ENCODE measurements at places on chromosomes 6 and 20. TPM values are rescaled to one million over a fixed set of nuclear protein-coding genes. Genes with fewer than 3 reads are reported as not detected.

DNA sequence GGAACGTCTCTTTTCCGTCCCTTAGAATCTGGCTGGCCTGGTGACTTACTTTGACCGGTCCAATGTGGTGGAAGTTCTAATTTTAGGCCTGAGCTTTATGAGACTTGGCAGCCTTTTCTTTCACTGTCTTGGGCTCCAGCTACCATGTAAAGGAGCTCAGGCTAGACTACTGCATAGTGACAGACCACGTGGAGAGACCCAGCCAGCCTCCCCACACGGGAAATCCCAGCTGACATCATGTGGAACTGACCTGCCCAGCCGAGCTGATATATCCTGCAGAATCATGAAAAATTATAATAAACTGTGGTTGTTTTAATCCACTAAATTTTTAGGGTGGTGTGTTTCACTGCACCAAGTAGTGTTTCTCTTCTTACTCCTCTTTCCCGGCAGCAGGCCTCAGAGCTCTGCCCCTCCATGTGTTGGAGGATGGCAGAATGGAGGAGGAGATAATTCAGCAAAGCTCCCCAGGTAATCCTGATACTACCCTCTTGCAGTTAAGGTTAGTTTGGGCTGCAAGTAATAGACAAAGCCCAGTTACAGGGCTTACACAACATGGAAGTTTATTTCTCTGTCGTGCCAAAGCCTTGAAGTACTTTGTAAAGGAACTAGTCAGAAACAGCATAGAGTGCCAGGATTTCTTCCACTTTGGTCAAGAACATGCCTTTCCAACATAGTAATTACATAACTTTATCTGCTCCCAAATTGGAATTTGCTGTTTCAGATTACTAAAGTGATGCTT is 87.5 kb downstream of the SH3BGRL2 start:
- no peak for DNase-seq
- no peaks in the 10 kb centered on the region for H3K4me1 ChIP-seq
- peaks cover 8% of the 10 kb centered on the region for H3K27me3 ChIP-seq
- H3K27ac ChIP-seq = no peak overlapping the region
- H3K36me3 ChIP-seq = no peaks in the 10 kb centered on the region

GRCh38 chr20:6157345-6157744 is 34.5 kb upstream of the FERMT1 start:
- H3K27ac ChIP-seq = no peak overlapping the region
- H3K4me1 ChIP-seq = no peaks in the 10 kb centered on the region
- DNase-seq = no peak
- H3K27me3 ChIP-seq = no peaks in the 10 kb centered on the region
- no peak overlapping the region for H3K4me3 ChIP-seq

GRCh38 chr6:25844518-25844917 is 12.7 kb upstream of the SLC17A1 start:
- no peaks in the 10 kb centered on the region for H3K4me1 ChIP-seq
- no peaks in the 10 kb centered on the region for H3K36me3 ChIP-seq
- DNase-seq = no peak
- H3K4me3 ChIP-seq = no peak overlapping the region

DNA sequence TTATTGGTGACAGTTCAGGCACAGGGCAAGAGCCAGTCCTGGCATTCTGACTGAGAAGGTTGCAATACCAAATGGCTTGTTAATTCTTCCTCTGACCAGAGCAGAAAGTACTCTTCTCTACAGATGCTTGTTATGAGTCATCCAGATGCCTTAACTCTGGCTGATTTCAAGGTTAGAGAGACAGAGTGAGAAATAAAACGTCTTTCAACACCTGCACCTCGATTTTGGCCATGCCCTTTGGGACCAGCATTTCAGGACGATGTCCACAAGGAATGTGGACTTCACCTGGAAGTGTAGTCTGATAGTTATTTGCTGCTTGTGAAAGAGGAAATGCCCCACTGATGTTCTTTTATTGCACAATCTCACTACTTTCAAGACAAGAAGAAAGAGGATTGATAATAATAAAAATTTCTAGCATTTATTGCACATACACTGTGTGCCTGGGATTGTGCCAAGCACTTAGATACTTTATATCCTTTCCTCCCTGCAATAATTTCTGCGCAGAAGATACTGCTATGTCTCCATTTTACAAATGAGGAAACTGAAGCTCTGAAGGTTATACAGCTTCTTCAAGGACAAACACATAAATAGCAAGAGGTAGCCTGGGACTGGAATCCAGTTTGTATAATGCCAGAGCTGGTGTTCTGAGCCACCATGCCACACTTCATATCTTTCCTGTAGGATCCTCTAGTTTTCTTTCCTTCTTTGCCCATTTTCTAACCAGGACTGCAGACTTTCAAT is 33.5 kb upstream of the MCM3 start:
- H3K27me3 ChIP-seq = no peaks in the 10 kb centered on the region
- DNase-seq = no peak
- no peak overlapping the region for H3K4me3 ChIP-seq
- H3K4me1 ChIP-seq = peaks cover 13% of the 10 kb centered on the region
- no peak overlapping the region for H3K27ac ChIP-seq

- H3K4me3 ChIP-seq = no peak overlapping the region
- peaks cover 11% of the 10 kb centered on the region for H3K27me3 ChIP-seq
These were observed 41.8 kb downstream of the SLC22A23 start for GRCh38 chr6:3415082-3415453.

DNA sequence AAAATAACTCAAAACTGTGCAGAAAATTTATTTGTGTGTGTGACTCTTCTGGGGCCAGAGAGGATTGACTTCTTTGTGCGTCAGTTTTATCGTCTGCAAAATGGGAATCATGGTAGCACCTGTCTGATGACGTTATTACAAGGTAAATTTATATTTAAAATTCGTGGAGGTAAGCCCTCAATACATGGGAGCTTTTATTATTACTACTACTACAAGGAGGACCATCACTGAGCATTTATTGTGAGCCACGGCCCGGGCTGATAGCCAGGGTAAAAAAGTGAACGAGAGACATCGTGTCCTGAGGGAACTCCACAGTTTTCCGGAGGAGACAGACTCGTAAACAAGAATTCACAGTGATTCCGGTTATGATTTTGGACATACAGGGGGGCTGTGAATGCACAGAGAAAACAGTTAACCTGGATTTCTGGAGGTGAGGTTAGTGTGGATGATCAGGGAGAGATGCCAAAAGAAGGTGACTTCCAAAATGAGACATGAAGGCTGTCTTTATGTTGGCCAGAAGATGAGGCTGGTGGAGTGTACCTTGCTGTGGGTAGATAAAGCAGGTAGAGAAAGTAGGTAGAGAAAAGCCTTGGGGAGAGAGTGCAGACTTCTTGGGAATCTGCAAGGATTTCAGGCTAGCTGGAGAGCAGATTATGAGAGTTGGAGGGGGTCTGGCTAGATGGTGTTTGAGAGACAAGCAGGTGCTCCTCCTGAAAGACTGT is 10.6 kb upstream of the SERINC3 start:
- no peaks in the 10 kb centered on the region for H3K36me3 ChIP-seq
- no peaks in the 10 kb centered on the region for H3K27me3 ChIP-seq
- no peak overlapping the region for H3K27ac ChIP-seq

- peaks cover 95% of the 10 kb centered on the region for H3K36me3 ChIP-seq
- H3K27ac ChIP-seq = peak overlapping the region; percentile 32
- H3K4me3 ChIP-seq = peak overlapping the region; percentile 14
- H3K27me3 ChIP-seq = no peaks in the 10 kb centered on the region
These were observed 9.1 kb upstream of the ZNFX1 start for GRCh38 chr20:49286689-49287551.

GRCh38 chr20:32886652-32887051 is 27.9 kb downstream of the EFCAB8 start:
- H3K4me1 ChIP-seq = no peaks in the 10 kb centered on the region
- no peak overlapping the region for H3K27ac ChIP-seq
- H3K36me3 ChIP-seq = no peaks in the 10 kb centered on the region
- H3K4me3 ChIP-seq = no peak overlapping the region
- DNase-seq = no peak

- H3K4me1 ChIP-seq = peaks cover 23% of the 10 kb centered on the region
- peaks cover 31% of the 10 kb centered on the region for H3K27me3 ChIP-seq
- H3K4me3 ChIP-seq = no peak overlapping the region
- peaks cover 1% of the 10 kb centered on the region for H3K36me3 ChIP-seq
These were observed 3.3 kb upstream of the ULBP3 start for GRCh38 chr6:150072201-150072600.

DNA sequence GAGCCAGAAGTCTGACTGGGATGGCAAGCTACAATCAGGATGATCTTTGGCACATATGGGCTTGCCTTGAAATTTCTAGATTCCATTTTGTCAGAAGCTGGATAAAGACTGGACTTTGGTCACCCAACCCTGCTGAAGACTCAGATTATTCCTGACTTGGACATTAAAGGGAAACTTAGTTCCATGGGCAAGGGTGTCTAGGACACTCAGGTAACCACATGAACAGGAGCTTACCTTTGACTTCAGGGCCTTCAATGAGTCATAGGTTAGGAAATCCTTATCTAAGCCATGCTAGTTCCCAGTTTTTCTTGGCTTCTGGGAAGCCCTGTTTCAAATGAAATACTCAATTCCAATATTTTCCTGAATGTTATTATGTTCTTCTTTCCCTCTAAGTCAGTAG is 28.5 kb upstream of the IFNGR1 start:
- H3K36me3 ChIP-seq = peaks cover 3% of the 10 kb centered on the region
- peaks cover 20% of the 10 kb centered on the region for H3K27me3 ChIP-seq
- H3K4me3 ChIP-seq = no peak overlapping the region
- H3K27ac ChIP-seq = no peak overlapping the region

DNA sequence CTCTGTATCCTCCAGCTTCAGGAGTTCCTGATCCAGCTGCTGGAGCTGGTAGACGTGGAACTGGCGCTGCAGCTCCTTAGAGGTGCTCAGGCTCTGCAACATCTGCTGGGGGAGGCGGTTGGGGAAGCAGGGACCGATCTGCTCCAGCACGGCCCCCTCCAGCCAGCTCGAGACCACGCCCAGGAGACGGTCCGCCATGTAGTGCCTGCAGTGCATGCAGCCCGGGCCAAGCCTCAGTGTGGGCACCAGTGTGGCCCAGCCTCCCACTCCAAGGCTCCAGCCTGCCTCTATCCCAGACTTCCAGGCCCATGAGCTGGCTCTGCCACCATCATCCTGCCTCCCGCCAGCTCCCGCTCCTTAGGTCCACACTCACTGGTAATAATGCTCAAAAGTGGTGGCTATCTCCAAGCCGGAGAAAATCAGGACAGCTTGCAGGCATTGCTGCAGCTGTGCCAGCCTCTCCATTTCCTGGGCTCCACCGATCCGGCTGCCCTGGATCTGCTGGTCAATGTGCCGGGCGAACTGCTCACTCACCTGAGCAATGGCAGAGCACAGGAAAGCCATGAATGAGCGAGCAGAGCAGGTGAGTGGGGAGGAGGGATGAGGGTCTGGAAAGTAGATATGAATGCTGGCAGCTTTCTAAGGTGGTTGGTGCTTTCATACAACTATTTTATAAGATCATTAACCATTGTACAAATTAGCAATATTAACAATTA is 13.0 kb downstream of the CUL7 start:
- H3K27me3 ChIP-seq = no peaks in the 10 kb centered on the region
- peaks cover 8% of the 10 kb centered on the region for H3K36me3 ChIP-seq
- H3K27ac ChIP-seq = peak overlapping the region; percentile 42
- H3K4me3 ChIP-seq = no peak overlapping the region

DNA sequence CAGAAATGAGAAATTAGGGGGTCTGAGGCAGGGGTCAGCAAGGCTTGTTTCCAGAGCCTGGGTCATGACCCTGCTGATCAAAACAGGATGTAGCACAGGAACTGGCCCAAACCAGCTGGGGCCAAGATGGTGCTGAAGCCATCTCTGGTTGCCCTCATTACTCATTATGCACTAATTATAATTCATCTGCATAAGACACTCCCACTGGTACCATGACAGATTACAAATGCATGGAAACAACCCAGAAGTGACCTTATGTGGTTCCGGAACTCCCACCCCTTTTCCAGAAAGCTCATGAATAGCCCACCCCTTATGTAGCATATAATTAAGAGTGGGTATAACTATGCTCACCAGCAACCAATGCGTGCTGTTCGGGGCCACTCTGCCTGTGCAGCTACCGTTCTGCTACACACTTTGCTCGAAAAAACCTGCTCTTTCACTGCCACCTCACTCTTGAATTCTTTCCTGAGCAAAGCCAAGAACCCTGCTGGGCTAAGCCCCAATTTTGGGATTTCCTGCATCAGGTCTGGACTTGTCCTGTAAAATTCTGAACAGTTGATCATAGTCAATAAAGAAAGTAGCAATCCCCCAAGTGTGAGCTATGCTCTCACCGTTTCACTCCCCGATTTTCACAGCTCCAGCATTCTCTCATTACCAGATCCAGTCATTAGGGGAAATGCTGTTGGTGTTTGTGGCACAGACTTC is 122.3 kb downstream of the WDR27 start:
- no peak for DNase-seq
- H3K36me3 ChIP-seq = peaks cover 6% of the 10 kb centered on the region
- no peak overlapping the region for H3K4me3 ChIP-seq
- H3K27me3 ChIP-seq = peaks cover 5% of the 10 kb centered on the region

GRCh38 chr6:161168281-161168891 is 105.5 kb downstream of the AGPAT4 start:
- no peak overlapping the region for H3K4me3 ChIP-seq
- H3K27ac ChIP-seq = no peak overlapping the region
- H3K27me3 ChIP-seq = no peaks in the 10 kb centered on the region

Gene GCNT2
- total RNA-seq = 7.5 TPM

Gene DNAJC5
- 48.3 TPM for total RNA-seq

Gene MUCL3
- total RNA-seq = not detected

Gene ARFGEF3
- 0.28 TPM for total RNA-seq

Gene NHSL1
- total RNA-seq = 0.14 TPM

Data from activated naive CD8-positive, alpha-beta T cell treated with anti-CD3 and anti-CD28 coated beads, Interleukin-2, amount 10 ng/mL, durations not matched to agents 7 days and 5 days (primary cell).